ENCODE measurements at places on chromosomes 6 and 20.

DNA sequence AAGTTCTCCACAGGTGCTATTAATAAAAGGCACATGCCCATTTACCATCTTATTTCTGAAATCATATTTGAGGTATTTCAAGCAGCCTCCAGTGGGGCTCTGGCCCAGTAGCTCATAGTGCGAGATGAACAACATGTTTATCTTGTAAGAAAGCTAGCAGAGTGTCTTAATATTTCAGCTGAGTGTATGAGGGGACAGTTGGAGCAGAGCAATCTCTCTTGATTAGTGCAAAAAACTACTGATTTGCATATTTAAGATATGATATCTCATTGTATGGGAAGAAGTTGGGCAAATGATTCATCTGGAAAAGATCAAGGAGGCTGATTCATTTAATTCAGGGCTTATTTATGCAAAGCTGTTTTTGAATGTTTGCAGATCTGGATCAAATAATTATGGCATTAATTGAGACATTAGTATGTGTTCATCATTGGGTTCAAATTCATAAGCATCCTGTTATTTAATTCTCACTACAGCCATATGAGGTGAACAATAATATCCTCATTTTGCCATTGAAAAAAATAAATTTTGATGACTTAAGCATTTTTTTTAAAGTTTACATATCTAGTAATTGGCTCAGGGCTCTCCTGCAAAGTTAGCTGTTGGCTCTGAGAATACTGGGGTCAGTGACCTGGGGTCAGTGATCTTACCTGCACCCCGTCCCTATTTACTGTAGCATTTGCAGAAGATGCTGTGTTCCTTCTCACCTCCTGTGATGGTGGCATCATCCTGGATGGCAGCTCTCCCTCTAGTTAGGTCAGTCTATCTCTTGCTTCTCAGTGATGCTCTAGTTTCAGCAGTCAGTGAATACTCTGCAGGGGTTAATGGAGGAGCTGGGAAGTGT lies 24.1 kb upstream of the GCLC start:
- DNase-seq: no peak

DNA sequence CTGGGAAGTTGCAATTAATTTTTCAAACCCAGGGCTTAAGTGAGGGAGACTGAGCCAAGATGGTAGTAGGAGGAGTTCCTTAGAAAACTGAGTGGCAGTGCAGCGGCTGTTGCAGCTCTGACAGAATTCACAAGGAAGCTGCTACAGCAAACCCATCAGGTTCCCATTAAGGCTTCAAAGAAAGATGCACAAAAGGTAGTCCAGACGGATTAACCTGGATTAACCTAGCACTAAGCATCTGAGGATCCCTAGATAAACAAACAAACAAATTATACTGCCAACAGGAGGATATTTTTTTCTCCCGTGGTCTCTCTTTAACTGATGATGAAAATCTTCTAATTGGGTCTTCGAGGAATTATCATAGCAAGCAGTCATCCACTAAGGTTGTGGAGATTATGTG lies 5.2 kb downstream of the TENT5A start:
- no peak for DNase-seq

DNA sequence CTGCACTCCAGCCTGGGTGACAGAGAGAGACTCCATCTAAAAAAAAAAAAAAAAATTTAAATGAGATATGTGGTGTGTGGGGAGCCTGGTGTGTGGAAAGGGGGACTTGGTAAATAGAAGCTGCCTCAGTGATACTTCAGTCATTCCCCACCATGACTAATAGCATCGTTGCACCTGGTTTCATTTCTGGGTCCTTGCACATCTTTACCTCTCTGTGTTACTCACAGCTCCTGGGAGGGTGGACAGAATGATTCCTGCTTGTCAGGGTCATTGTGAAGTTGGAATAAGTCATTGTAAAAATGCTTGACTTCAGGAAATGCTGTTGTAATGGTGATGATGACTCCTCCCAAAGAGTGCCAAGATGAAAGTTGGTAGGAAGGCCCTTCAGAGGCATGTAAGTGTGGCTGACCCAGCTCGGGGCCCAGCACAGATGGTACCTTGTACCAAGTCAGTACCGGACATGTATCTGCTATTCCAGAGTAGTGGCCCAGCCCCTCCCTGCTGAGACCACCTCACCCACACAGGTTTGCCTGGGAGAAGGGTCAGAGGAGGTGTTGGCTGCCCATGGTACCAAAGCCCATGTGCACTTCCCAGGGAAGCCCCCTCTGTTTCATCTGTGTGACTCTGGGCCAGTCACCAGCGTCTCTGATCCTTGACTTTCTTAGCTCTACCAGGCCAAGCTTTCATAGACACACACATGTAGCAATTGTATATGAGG lies 48.4 kb downstream of the PLAGL2 start:
- DNase-seq: no peak

- no peak for DNase-seq
These were observed 1.4 kb upstream of the PCMTD2 start for GRCh38 chr20:64254156-64254555.

- no peak for DNase-seq
These were observed 14.5 kb downstream of the PKIG start for GRCh38 chr20:44596876-44597275.

DNA sequence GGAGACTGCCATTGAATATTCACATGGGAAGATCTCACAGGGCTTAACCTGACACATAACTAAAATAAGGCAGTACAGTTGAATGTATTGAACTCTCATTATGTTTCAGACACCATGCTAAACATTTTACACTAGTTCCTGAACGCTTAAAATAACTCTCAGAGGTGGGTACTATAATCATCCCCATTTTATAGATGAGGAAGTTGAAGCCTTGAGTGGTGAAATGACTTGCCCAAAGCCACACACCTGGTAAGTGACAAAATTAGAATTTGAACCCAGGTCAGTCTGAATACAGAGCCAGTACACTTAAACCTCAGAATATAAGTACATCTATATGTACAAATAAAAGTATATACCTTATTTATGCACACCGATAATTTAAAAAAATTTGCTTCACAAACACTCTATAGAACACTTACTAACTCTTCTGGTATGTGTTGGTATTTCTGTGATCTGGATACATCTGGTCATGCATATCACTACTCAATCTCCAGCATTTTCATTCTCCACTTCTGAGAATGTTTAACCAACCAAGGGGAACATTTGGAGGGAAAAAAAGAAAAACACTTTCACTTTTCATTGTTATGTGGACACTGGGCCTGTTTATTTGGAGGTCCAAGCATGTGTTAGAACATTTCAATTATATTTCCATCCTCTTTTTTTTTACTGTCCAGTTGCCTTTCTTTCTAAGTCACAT lies 4.6 kb upstream of the BICRAL start:
- DNase-seq: no peak

DNA sequence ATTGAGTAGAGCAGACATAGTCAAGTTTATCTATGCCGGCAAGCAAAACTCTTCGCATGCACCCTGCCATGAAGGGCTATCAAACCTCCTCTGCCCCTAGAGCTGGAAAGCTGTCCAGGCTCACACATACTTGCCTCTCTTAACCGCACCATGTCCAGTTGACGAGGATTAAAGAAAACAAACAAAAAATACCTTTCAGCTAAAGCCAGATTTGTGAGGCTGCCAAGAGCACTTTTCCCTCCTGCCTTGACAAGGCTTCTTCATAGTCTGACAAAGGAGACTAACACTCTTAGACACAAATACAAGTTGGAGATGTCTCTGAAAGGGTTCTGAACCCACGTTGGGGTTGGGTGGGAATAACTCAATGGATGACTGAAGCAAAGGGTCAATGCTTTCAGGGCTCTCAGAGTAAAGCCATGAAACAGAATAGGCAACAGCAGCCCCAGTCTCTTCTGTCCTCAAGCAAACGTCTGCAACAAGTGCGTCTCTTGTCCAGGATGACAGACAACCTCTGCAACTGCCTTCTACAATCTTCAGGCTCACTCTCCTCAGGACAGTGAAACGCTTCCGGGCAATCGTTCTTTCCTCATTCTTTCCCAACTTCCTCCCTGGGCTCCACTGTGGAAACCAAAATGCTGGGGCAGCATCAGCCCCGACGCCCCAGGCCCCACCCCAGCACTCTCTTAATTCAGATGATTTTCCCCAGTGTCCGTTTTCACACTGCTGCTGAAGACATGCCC lies 57.8 kb downstream of the AGPAT4 start:
- DNase-seq: no peak

DNA sequence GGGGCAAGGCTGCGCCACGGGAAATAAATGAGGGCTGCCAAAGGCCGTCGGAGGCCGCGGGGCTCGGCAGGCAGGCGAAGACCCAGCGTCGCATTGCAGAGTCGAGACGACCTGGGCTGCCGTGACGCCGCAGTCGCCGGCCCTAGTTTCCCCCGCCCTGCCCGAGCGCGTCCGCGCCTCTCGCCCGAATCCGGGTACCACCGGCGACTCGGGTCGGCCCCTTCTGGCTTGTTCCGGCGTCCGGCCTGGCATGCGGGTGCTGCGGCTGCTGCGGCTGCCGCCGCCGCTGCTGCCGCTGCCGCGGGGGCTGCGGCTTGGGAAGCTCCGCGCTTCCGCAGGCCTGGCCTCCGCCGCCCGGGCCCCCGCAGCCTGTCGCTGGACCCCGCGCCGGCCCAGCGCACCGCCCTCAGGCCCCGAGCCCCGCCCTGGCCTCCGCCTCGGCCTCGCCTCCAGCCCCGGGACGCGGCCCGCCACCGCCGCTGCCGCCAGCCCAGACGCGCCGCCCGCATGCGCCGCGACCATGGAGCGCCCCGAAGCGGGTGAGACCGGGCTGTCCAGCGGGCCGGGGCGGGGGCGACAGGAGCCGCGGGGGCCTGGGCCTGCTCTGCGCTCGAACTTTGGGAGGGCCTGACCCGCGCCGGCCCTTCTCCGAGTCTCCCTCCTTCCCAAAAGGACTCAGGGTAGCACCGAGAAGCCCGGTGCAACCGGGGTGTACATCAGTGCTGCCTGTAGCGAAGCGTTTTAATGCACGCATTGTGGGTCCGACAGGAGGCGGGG lies at the start of gene AKAP7:
TSS of gene AKAP7 (plus strand) at position 224 of the 777 bp plus-strand sequence. CDS start at position 521, 297 bp downstream.
- DNase-seq: peak; percentile 29

- no peak for DNase-seq
These were observed 246.2 kb downstream of the HACE1 start for GRCh38 chr6:104613416-104614001.
